Panc1 (cell line): ENCODE measurements at places on chromosomes 7 and 10. TPM values are rescaled to one million over a fixed set of nuclear protein-coding genes. Genes with fewer than 3 reads are reported as not detected.

OPN1SW gene
- total RNA-seq: not detected

STN1 gene
- 28.9 TPM for total RNA-seq

ASB10 gene
- total RNA-seq: not detected

ADCY1 gene
- total RNA-seq: 2.1 TPM

MBL2 gene
- not detected for total RNA-seq

COL17A1 gene
- 0.26 TPM for total RNA-seq

GRCh38 chr7:5200561-5201235 is 10.7 kb downstream of the WIPI2 start:
- H3K4me3 ChIP-seq: no peak overlapping the region
- H3K36me3 ChIP-seq: no peaks in the 10 kb centered on the region
- DNase-seq: no peak

DNA sequence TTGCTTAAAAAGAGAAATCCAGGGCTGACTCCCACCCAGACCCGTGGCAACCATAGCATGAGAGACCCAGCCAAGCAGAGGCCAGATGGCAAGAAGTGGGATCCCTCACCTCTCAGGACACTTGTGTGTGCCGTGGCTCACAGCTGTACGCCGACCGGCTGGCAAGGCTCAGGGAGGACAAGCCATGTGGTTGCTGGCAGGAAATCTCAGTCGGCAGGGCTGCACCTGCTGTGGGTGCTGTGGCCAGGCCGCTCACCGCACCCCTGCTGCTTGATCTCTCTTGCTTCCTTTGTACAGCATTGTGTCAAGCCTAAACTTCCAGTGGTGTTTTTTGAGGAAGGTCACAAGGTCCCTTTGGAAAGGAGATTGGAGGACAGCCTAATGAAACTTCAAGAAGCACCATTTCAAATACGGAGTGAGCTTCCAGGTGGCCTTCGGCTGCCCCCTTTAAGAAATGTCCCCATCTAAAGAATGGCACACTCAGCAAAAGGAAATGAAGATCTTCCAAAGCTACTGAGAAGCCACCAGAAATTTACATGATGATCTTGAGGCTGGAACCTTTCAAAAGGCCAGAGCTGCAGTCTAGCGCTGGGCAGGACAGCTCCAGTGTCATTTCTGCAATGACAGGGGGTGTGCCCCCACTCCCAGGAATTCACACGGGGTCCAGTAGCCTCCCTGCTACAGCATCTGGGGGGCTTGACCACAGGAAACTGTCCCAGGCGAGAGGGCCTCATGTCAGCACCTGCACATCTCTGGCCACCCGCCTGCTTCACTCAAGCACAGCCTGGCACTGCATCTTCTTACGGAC is 409.0 kb upstream of the MGMT start:
- no peak for DNase-seq
- no peak overlapping the region for H3K27ac ChIP-seq
- H3K4me3 ChIP-seq: no peak overlapping the region
- no peaks in the 10 kb centered on the region for H3K27me3 ChIP-seq
- no peaks in the 10 kb centered on the region for H3K36me3 ChIP-seq
- no peaks in the 10 kb centered on the region for H3K4me1 ChIP-seq

- no peak overlapping the region for H3K27ac ChIP-seq
- no peaks in the 10 kb centered on the region for H3K27me3 ChIP-seq
- peaks cover 14% of the 10 kb centered on the region for H3K4me1 ChIP-seq
- no peaks in the 10 kb centered on the region; the same call in 1 of the 2 replicates for H3K36me3 ChIP-seq
- no peak for DNase-seq
Measured at GRCh38 chr7:140702774-140703173, 6.3 kb downstream of the NDUFB2 start.

DNA sequence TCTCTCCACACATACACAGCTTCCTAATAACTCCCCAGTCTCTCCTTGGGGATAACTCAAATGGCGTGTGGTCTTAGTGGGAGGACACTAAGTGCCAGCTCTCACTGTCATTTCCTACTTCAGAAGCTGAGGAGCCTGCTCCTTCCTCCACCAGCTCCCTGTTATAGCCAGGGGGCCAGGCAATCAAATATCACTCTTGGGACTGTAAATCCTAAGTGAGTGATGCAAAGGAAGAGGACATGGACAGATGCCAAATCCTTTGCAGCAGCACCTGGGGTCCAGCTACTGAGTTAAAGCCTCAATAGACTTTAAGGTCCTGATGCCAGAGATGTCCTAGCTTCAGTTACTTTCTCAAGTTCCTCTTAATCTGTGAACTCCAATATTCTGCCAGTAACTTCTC is 34.1 kb downstream of the SEM1 start:
- DNase-seq: no peak

DNA sequence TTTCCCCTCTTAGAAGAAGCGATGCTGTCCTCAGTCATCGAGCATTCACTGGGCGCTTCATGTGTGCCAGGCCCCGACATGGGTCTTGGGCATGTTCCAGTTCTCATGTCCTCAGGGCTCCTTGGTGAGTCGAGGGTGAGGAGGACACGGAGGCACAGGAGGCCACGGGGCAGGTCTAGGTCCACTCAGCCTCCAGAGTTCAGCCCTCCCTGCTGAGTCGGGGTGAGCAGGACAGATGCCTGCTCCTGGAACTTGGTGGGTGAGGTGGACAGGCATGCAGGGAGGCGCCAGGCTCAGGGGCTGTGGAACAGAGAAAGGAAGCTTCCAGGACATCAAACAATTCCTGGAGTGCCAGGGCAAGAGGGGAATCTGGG is 87.4 kb downstream of the BMS1 start:
- no peaks in the 10 kb centered on the region for H3K36me3 ChIP-seq
- no peaks in the 10 kb centered on the region for H3K27me3 ChIP-seq
- H3K4me1 ChIP-seq: peaks cover 2% of the 10 kb centered on the region; the same call in 1 of the 2 replicates
- no peak overlapping the region for H3K4me3 ChIP-seq

DNA sequence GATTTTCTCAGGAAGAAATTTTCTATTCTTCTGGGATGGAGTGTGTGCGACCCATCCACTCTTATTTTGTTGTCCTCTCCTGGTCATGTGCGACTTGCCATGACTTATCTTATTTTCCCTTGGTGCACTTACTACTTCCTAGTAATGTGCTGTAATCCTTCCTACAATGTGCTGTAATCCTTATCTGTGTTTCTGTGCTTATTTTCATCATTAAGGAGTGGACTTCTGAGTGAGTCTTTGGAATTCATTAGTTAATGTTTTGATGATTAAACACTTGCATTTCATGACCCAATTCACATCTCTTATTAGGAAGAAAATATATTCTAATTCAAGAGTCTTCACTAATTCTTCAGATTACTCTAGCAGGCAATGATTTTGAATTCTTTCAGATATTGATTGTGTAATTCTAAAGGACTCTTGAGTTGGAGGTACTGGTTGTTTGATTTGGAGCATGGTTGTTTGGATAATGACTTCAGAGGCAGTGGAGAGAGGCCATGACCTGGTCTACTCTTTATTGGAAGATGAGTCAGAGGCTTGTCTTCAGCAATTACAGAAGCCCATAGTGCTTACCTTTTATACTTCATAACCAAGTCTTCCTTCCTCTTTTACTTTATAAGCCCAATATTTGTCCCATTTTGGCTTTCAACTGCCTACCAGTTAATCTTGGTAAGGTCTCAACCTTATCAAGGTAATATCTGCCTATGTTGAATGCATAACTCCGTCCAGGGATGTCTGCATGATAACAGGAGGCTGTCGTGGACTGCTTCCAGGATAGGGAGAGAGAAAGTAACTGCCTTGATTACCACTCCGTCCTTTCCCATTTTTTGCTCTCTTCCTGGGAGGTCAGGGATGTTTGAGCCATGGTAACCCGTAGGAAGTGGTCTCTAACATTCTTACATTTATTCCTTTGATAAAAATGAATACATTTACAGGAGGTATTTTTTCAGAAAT is 278.3 kb upstream of the SP8 start:
- H3K4me3 ChIP-seq: no peak overlapping the region
- no peaks in the 10 kb centered on the region for H3K36me3 ChIP-seq
- no peaks in the 10 kb centered on the region for H3K27me3 ChIP-seq
- no peaks in the 10 kb centered on the region for H3K4me1 ChIP-seq

DNA sequence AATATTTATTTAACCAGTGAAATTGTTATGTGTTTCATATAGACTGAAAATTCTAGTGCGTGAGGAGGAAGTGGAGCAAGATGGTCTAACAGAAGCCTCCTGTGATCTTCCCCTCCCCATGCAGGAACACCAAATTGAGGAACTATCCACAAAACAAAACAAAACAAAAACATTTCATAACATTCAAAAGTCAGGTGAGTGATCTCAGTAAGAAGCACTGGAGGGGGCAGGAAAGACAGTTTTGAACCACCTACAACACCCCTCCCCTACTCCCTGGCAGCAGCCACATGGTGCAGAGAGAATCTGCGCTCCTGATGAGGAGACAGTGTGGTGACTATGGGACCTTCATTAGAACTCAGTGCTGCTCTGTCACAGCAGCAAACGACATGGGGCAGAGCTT is 221.9 kb upstream of the SEMA3C start:
- H3K36me3 ChIP-seq: no peaks in the 10 kb centered on the region
- no peaks in the 10 kb centered on the region for H3K27me3 ChIP-seq
- no peaks in the 10 kb centered on the region for H3K4me1 ChIP-seq
- peak overlapping the region; percentile 50; the same call in 1 of the 2 replicates for H3K27ac ChIP-seq

DNA sequence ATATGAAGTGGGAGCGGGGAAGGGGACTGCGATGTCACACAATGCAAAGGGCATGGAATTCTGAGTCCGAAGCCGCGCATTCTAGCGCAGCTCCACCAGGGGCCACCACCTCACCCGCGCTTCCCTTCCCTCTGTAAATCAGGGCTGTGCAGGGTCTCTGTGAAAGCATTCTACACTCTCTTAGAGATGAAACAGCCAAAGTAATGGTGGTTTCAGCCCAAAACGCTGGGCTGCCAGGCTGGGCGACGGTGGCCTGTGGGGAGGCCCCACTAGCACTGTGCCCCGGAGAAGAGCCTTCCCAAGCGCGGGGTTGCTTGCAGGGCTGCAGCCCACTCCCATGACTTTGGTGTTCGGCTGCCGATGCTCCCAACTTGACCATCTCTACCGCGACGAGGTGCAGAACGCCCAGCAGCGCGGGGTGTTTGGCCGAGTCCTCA is 11.4 kb downstream of the ATG9B start:
- no peaks in the 10 kb centered on the region for H3K27me3 ChIP-seq
- DNase-seq: no peak
- no peak overlapping the region for H3K27ac ChIP-seq
- H3K36me3 ChIP-seq: no peaks in the 10 kb centered on the region
- H3K4me1 ChIP-seq: peaks cover 33% of the 10 kb centered on the region

DNA sequence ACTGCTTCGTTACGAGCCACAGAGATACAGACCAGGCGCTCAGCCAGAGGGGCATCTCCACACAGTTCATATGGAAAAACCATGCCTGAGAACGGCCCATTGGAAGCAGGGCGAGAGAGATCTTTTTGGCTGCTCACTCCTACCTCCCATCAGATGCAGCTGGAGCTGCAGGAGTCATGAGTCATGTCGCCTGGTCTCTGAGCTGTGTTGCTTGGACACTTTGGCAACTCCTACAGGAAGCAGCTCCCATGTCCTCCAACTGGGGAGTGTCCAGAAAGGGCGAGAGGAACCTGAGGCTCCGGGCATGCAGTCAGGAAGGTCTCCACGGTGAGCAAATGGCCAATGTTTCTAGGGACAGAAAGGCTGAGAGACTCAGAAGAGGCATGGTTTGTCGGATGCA is 24.9 kb downstream of the INSIG1 start:
- peaks cover 3% of the 10 kb centered on the region; the same call in 1 of the 2 replicates for H3K27me3 ChIP-seq
- no peaks in the 10 kb centered on the region for H3K36me3 ChIP-seq
- H3K4me3 ChIP-seq: no peak overlapping the region

GRCh38 chr7:80309377-80309776 is 174.7 kb downstream of the GNAI1 start:
- H3K4me3 ChIP-seq: no peak overlapping the region
- no peaks in the 10 kb centered on the region for H3K36me3 ChIP-seq
- H3K4me1 ChIP-seq: no peaks in the 10 kb centered on the region
- no peak overlapping the region for H3K27ac ChIP-seq
- no peak for DNase-seq

DNA sequence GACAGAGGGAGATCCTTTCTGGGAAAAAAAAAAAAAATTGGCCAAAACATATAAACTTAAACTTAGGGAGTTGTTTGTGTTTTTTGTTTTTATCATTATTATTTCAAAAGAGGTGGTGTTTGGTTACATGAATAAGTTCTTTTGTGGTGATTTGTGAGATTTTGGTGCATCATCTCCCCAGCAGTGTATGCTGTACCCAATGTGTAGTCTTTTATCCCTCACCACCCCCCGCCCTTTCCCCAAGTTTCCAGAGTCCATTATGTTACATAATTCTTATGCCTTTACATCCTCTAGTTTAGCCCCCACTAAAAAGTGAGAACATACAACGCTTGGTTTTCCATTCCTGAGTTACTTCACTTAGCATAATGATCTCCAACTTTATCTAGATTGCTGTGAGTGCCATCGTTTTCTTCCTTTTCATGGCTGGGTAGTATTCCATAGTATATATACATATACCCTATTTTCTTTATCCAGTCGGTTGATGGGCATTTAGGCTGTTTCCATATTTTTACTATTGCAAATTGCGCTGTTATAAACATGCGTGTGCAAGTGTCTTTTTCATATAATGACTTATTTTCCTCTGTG is 148.1 kb upstream of the ZNF92 start:
- H3K4me3 ChIP-seq: no peak overlapping the region
- H3K4me1 ChIP-seq: no peaks in the 10 kb centered on the region
- no peak for DNase-seq
- H3K27ac ChIP-seq: no peak overlapping the region
- H3K36me3 ChIP-seq: no peaks in the 10 kb centered on the region
- no peaks in the 10 kb centered on the region for H3K27me3 ChIP-seq

DNA sequence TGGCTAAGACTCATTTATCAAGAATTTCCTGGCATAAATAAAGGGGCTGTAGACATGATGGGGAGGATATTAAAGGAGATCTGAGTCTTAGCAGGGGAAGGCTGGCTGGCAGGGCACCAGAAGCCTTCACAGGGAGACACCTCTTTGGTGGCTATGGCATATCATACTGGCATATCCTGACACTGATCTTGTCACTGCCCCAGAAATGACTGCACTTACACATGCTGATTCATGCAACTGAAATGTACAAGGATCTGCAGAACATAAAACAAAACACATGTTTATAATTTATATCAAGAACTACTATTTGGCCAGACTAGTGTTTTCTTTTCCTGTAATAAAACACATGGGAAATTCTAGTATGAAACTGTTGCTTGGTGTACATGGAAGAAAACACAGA is 5.5 kb upstream of the LIPN start:
- no peaks in the 10 kb centered on the region for H3K36me3 ChIP-seq
- H3K4me1 ChIP-seq: no peaks in the 10 kb centered on the region
- no peak overlapping the region for H3K4me3 ChIP-seq

- H3K27ac ChIP-seq: no peak overlapping the region
- no peaks in the 10 kb centered on the region for H3K36me3 ChIP-seq
- H3K4me1 ChIP-seq: no peaks in the 10 kb centered on the region
- H3K27me3 ChIP-seq: no peaks in the 10 kb centered on the region
Measured at GRCh38 chr7:135102372-135102771, 45.5 kb upstream of the TMEM140 start.

- H3K36me3 ChIP-seq: no peaks in the 10 kb centered on the region
- DNase-seq: no peak
- no peaks in the 10 kb centered on the region for H3K4me1 ChIP-seq
Measured at GRCh38 chr7:141142058-141142457, 68.2 kb downstream of the TMEM178B start.

GRCh38 chr10:114437473-114438292 is 33.4 kb upstream of the AFAP1L2 start:
- H3K4me1 ChIP-seq: no peaks in the 10 kb centered on the region
- no peaks in the 10 kb centered on the region for H3K27me3 ChIP-seq
- H3K36me3 ChIP-seq: peaks cover 31% of the 10 kb centered on the region
- no peak overlapping the region for H3K4me3 ChIP-seq

- no peaks in the 10 kb centered on the region for H3K27me3 ChIP-seq
- DNase-seq: no peak
- no peak overlapping the region for H3K4me3 ChIP-seq
- no peaks in the 10 kb centered on the region for H3K36me3 ChIP-seq
- H3K4me1 ChIP-seq: peaks cover 44% of the 10 kb centered on the region
- peak overlapping the region; percentile 98 for H3K27ac ChIP-seq
Measured at GRCh38 chr10:89278900-89279392, 22.9 kb upstream of the IFIT2 start.
